Muscle of back (tissue), 13 donors: ENCODE measurements at places on chromosomes 16 and 17. TPM values are rescaled to one million over a fixed set of nuclear protein-coding genes. Genes with fewer than 3 reads are reported as not detected.

Gene SLC9A5
- polyA plus RNA-seq: 0.86 TPM

Gene CSH1
- 10.5 TPM for polyA plus RNA-seq

Gene ASPA
- 4.2 TPM for polyA plus RNA-seq

Gene FBXL16
- 0.22 TPM for polyA plus RNA-seq

Gene RGS11
- 0.98 TPM for polyA plus RNA-seq

Gene IKZF3
- 0.33 TPM for polyA plus RNA-seq

Gene KCNJ12
- polyA plus RNA-seq: 10.1 TPM
